Amniotic stem cell (primary cell): ENCODE measurements at places on chromosomes 7 and 10.

DNA sequence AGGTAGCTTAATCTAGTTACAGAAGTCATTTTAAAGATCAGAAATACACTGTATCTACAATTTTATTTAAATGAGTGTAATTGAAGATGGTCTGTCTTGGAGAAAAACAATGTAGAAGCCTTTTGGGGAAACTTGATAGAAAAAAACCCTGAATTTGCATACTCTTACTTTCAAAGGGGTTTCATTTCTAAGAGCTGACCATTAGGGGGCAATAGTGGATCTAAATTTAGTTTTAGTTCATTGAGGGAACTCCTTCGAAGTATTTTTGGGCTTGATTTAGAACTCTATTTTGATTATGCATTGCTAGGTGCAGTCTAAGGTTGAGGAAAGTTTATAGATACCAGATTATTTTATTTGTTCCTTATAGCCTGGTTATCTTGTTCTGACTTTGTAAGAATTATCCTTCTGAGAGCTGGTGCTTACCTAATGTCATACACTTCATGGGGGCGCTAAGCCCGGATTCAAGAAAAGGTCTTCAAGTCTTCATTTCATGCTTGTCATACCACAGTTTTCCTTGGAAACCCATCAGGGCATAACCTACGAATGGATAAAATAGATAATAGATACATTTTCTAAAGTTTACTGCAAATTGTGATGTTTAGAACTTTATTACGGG is 69.1 kb upstream of the MXI1 start:
- peak; percentile 1 for DNase-seq

- peak; percentile 35 for DNase-seq
Observed at GRCh38 chr7:20280475-20281351, 50.0 kb upstream of the ITGB8 start.

DNA sequence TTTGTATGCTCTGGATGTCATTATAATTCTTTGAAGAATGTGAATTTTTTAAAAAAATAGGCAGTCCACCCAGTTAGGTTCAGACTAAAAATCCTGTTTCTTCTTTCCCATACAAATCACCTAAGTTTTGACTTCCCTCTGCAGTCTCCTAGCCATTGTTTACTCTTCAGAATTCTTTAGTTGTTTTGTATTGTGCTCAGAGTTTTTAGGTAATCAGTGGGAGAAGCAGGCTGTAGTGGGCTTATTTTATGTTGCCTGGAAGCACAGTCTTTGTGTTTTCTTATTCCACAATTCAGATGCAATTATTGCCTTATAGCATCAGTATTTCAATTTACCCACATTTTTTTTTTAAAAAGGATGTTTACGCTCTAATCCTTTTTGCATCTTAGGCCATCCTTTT is 94.9 kb downstream of the AKAP9 start:
- DNase-seq, result no peak

- DNase-seq, result no peak
Observed at GRCh38 chr10:33109788-33110469, 151.9 kb upstream of the ITGB1 start.

- DNase-seq, result no peak
Observed at GRCh38 chr7:130899071-130899560, 165.1 kb upstream of the KLF14 start.

DNA sequence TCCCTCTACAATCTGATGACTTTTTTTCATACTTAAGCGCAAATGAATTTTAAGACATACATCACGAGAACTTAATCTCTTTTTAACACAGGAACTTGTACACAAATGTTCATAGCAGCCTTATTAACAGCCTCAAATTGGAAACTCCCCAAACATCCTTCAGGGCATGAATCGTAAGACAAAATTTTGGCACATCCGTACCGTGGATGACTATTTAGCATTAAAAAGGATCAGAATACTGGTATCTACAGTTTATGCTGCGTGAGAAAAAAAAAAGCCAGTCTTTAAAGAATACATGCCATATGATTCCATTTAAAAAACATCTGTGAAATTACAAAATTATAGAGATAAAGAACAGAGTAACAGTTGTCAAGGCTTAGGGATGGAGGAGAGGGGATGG is 46.8 kb downstream of the PDE1C start:
- no peak for DNase-seq

- no peak for DNase-seq
Observed at GRCh38 chr7:55770778-55771177, 91.8 kb downstream of the SEPTIN14 start.

DNA sequence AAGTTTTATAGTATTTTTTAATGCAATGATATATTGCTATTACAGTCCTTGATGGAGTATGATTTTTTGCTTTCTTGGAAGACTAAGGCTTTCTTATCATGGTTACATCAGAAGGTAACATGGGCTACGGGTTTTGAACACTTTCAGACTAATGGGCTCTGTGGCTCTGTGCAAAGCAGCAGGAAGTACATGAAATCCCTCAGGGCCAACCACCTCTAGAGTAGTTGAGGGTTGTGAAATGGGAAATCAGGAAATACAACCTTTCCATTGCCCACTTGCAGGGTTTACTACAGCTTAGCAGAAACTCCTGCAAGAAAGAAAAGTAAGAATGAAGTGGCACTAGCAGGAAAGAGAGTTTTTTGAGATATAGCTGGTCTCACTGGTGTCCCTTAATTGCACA is 853.5 kb downstream of the KCNMA1 start:
- DNase-seq, result no peak

- no peak for DNase-seq
Observed at GRCh38 chr7:115066634-115067033, 144.7 kb downstream of the MDFIC start.

GRCh38 chr10:23114228-23114850 is 19.0 kb downstream of the MSRB2 start:
- no peak for DNase-seq

DNA sequence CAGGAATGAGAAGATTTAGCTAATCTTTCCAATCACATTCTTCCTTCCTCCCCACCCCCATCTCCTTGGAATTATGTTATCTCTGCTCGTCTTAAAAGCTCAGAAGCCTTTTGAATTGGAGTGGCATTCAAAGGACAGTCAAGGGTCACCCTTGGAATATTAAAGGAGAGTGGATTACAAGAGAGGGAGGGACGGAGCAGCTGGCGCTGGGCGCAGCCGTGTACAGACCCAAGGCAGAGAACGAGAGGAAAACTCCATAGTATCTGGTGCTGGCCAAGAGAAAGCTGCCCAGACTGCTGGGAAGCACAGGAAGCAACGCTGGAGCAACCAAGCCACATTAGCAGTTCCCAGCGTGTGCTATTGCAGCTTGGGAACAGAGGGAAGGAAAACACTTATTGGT is 95.7 kb downstream of the POU6F2 start:
- no peak for DNase-seq

GRCh38 chr7:27156508-27156898 is at the start of gene HOXA7:
HOXA7 (minus strand) TSS chr7:27156675; CDS start chr7:27156545, 130 bp downstream.
- DNase-seq, result no peak

DNA sequence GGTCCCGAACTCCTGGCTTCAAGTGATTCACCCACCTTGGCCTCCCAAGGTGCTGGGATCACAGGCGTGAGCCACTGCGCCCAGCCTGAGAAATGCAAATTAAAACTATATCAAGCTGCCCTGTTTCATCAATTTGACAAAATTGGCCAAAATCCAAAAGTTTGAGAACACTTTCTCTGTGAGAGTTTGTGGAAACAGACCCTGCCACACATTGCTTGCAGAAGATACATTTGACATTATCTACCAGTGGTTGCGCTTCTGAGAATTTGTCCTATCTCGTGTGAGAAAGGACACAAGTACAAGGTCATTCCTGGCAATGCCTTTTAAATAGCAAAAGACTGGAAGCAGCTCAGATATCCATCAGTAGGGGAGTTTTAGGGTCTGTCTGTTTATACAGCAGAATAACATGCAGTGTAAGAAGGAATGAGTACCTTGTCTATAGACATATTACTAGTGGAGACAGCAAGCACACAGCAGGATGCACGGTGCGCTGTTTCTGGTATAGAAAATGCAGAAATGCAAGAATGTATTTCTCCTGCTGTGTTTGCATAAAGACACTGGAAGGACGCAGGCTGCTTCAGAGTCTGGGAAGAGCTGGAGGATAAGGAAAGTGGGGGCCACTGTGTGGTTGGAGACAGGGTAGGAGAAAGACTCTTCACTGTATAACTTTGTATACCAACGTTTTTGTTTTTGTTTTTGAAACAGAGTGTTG is 4.3 kb downstream of the LHPP start:
- DNase-seq, result no peak

GRCh38 chr10:111784946-111785465 is 398.6 kb downstream of the GPAM start:
- no peak for DNase-seq

DNA sequence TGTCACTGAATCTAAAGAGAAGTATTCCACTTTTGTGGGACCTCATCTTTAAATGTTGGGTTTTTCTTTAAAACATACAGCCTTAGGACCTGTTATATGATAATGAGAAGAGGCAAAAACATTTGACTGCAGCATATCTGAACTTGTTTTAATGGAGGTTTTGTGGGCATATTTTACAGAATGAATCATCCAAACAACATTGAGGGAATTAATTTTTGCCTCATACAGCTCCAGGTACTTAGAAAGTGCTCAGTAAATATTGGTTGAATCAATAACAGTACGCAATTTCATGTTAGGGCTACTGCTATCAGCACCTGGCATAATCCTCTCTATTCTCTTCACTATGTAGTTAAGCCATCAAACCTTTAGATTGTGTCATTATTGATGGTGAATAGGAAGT is 115.9 kb downstream of the MALRD1 start:
- DNase-seq, result no peak

- no peak for DNase-seq
Observed at GRCh38 chr7:39951226-39952194, 1.5 kb downstream of the CDK13 start.
